ENCODE measurements at places on chromosomes 1 and 21.

DNA sequence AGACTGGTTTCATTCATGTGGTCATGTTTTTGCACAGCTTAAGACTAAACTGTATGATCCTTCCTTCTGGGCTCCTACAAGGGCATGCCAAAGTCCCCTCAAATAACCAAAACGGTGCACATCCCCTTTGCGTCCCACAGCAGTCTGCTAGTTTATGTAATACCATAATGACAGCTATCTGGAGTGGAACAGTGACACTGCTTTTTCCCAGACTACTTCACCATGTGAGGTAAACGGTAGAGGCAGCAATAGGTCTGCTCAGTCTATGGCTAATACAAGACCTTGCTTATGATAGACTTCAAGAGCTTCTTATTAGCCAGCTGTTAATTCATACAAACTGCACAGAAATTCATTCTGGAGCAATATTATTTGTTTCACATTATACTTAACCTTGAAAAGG is 395.5 kb downstream of the SMYD3 start:
- DNase-seq = no peak

GRCh38 chr1:200429221-200429751 is 19.4 kb upstream of the ZNF281 start:
- no peak for DNase-seq

DNA sequence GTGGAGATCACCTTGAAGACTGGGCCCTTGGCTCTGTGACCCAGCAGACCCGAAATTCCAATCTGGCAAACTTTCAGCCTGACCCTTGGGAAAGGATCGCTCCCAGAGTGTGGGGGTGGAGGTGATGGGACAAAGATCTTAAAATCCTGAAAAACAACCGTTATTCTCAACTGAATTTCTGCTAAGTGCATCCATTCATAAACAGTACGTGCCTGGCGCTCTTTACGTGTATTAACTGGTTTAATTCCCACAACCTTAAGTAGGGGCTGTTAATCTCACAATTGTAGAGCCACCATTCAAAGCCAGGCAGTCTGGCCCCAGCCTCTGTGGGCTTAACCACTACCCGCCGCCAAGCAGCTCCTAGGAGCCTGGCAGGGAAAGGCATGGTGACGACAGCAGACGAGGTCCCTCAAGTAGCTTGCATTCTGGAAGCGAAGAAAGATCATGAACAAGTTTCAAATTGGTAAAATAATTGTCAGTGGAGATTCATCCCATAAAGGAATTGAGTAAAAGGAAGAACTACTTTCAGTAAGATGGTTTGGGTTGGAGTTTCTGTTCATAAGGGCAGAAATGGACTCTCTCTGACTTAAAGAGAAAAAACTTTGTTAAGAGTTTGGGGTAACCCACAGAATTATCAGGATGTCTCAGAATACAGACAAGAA is 11.4 kb upstream of the RGS16 start:
- peak; percentile 68 for DNase-seq

- no peak for DNase-seq
Measured at GRCh38 chr1:11498956-11499594, 20.1 kb downstream of the DISP3 start.

DNA sequence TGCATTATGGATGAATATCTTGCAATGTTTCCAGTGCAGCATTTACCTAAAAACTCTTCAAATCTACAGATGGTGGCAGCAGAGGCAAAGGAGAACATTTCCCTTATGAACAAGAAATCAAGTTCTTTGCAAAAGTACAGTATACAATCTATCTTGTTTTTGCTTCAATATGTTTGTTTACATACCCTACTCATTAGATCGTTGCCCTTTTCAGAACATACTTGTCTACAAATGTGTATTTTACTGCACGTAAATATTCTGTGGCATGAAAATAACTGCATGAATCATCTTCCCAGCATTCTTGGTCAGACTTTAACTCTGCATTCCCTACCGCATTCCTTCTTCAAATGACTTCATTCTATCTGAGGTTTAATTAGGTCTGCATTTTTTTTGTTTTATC is 212.7 kb downstream of the ZP4 start:
- no peak for DNase-seq

- no peak for DNase-seq
Measured at GRCh38 chr1:227314014-227314848, 4.1 kb downstream of the CDC42BPA start.

DNA sequence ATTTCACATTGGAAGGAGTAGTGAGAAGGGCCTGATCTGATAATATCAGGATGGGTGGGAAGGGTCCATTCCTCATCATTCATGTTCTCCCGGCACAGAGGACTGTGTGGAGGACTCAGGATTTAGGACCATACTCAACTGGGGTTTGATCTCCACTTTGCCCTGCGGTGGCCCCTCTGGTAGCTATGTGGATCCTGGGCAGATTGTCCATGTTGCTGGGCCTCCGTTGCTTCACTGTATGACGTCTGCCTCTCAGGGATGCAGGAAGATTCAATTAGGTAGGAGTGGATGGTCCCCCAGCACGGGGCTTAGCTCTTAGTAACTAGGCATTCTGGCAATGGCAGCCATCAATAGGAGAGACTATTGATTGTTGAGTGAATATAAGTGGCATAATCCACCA is 2.3 kb downstream of the ETS2 start:
- no peak for DNase-seq

DNA sequence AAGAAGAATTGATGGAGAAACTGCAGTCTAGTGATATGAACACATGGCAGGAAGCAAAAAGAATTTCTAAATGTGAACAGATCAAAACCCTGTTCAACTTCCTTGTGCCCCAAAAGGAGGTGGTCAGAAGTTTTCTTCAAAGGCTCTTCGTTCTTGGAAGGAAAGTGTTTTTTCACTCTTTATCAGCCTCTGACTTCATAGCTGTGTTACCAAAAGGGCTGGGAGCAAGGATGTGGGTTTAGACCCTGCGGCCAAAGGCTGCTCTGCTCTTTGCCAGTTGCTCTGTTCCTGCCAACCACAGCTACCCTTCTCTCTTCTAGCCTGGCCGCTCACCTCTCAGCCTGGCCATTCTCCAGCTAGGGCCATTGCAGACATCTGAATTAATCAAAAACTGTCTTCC is 53.8 kb downstream of the PTGER3 start:
- no peak for DNase-seq

DNA sequence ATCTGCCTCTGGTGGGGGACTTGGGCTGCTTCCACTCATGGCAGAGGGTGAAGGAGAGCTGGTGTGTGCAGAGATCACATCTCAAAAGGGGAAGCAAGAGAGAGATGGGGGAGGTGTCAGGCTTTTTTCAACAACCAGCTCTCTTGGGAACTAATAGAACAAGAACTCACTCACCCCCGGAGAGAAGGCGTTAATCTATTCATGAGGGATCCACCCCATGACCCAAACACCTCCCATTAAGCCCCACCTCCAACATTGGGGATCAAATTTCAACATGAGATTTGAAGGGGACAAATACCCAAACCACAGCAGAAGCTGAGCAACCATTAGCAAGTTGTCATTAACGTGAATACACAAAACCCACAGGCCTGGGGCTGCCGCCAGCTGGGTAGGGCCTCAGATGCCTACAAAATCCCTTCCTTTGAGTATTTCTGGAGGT is 12.0 kb upstream of the VWA5B1 start:
- no peak for DNase-seq

- no peak for DNase-seq
Measured at GRCh38 chr1:48120621-48121020, 101.9 kb upstream of the SLC5A9 start.

DNA sequence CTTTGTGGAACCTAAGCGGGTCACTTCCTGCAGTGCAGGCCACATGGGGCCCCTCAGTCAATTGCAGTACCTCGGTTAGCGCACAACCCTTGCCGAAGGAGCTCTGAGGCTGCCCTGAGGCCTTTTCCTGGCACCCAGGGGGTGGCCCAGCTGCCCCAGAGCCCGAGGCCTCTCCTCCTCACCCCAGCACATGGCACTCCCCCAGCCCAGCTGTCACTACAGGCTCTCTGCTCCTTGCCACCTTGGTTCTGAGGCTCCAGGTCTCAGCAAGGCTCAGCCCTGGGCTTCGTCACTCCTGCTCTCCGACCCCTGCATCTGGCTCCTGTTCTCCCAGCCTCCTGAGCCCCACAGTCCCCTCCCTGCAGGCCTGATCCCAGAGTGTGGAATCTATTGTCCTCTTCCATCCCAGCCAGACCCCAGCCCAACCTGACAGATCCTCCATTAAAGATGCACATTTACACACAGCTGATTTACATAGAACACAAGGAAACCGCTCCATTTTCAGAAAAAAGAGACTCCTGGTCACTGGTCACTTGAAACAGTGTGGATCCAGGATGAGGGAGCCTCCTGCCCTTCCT is 192.8 kb upstream of the POU3F1 start:
- no peak for DNase-seq

- no peak for DNase-seq
Measured at GRCh38 chr1:68210027-68210426, 22.3 kb downstream of the WLS start.

DNA sequence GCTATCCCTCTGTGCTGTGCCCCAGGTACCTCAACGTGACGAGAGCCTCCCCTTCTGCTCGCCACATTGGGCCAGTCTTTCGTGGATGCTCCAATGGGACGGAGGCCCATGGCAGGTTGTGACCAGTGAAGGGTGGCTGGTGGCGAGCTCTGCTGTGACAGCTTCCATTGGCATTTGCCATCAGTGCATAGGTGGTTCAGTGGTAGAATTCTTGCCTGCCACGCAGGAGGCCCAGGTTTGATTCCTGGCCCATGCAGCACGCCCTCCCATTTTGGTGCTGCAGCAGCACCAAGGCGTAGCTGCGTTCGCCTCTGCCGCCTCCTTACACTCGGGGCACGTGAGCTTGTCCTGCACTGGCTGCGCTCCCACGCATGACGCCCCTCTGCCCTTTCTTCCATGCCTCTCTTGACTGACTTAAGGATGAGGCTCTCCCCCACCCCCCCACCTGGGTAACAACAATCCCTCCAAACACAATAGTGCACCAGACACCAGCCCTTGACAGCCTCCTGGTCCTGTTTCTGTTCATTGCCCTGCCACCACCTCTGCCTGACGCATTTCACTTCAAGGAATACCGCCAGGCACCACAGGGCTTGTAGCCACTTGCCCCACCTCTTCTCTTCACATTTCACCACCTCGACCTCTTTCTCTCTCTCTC is 24.7 kb upstream of the FCGR2A start:
- no peak for DNase-seq

- no peak for DNase-seq
Measured at GRCh38 chr1:223010582-223011504, 132.2 kb downstream of the TLR5 start.

GRCh38 chr21:44723177-44724131 is 12.1 kb upstream of the TSPEAR start:
- DNase-seq = peak; percentile 20

GRCh38 chr1:201937624-201938213 is 8.6 kb downstream of the LMOD1 start:
- no peak for DNase-seq

DNA sequence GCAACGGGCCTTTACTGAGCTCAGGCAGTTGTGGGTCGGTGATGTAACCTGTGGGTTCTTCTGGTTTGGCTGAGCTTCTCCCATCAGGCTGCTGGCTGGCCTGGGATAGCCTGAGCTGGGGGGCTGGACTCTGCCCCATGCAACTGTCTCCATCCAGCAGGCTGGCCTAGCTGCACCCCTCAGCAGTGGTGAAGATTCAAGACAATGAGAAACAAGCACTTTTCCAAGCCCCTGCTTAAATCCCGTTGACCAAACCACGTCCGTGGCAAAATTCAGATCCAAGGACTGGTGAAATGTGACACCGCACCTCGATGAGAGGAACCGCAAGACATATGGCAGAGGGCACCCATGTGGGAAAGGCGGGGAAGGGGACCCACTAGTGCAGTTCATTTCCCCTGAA is 25.6 kb downstream of the PRSS38 start:
- DNase-seq = no peak

DNA sequence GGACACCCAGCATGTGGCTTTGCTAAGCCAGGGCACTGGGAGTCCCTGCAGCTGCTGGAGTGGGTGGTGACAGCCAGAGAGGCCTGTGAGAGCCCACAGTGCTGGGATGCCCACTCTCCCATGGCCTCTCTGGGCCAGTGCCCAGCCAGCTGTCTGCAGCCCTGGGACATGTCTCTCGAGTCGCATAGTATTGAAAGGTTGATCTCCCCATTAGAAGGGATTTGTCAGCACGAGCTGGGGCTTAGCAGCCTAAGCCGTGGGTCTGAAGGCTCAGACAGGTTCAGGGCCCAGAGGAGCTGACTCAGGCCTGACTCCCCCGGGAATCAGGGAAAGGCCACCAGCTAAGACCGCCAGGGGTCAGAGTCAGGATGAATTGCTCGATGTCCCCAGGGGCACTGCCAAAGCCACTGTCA is 53.5 kb downstream of the FOXD2 start:
- no peak for DNase-seq

- no peak for DNase-seq
Measured at GRCh38 chr1:114750780-114751179, 7.0 kb downstream of the CSDE1 start.

DNA sequence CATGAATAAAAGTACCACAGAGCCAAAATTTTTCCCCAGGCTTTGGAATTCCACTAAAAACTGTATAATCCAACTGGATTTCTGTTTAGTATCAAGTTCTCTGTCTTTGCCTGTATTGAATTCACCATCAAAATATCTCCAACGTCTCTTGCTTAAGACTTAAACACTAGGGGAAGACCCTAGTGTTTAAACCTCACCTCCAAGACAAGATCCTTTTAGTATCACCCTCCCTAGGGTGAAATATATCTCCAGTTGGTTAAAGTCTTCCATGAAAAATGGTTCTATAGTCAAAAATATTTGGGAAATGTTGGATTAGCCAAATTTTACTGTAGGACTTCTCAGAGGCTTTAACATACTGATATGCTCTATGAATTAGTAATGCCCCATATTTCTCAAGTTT is 8.1 kb upstream of the XCL1 start:
- no peak for DNase-seq

- no peak for DNase-seq
Measured at GRCh38 chr1:235441159-235441685, 63.0 kb downstream of the B3GALNT2 start.

DNA sequence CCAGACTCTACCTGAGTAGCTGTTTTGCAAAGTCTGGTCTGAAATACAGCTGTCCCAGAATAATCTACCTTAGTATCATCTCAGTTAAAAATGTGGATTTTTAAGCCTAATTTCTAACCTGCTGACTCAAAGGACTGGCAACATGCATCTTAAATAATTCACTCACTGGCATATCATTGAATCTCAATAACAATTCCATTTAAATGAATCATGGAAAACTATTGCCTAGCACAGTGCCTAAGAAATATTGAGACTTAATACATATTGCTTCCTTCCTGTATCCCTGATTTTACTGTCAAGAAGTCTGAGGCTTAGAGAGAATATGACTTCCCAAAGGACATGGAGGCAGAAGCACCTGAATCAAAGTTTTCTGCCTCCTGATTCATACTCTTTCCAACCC is 3.1 kb downstream of the CCDC190 start:
- DNase-seq = no peak

- DNase-seq = no peak
Measured at GRCh38 chr1:26730695-26731094, 34.9 kb downstream of the ARID1A start.

Measured in activated CD4-positive, alpha-beta T cell treated with anti-CD3 and anti-CD28 coated beads for 48 hours (primary cell).